Stimulated activated CD4-positive, alpha-beta T cell treated with anti-CD3 and anti-CD28 coated beads, Interleukin-4, amount 100 ng/mL, for 1 hour (primary cell): ENCODE measurements at places on chromosomes 16 and 17.

GRCh38 chr17:5922476-5922875 is 147.7 kb upstream of the WSCD1 start:
- DNase-seq: no peak

DNA sequence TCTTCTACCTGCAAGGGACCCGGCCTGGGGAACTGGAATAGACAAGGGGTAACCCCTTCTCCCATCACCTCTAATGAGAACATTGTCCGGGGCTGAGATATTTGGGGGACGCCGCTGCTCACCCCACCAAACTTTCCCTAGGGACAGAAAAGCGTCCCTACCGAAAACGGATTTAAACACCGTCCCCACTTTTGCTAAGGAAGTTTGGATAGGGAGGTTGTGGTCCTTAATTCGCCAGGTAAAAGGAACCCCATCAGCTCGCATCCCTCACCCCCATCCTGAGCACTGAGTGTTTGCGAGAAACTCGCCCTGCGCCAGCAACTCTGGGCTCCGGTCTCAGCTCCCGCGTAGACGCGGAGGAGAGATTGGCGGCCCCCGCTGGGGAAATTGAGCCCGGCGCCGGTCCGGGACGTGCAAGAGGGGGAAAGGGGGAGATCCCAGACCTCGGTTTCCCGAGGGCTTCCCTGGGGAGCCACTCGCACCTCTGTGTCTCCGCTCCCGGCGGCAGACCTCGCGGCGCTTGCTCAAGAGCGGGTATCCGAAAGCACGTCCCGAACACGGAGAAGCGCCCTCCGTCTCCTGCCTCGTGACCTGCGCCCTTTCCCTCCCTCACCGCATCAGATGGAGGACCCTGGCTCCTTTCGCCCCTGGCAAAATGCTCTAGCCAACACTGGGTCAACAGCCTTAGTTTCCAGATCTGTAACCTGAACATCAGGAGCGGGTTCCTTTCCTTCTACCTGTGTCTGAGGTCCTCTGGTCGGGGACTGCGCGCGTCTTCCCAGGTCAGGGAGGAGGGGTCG is 3.1 kb upstream of the SOX9 start:
- DNase-seq: no peak

DNA sequence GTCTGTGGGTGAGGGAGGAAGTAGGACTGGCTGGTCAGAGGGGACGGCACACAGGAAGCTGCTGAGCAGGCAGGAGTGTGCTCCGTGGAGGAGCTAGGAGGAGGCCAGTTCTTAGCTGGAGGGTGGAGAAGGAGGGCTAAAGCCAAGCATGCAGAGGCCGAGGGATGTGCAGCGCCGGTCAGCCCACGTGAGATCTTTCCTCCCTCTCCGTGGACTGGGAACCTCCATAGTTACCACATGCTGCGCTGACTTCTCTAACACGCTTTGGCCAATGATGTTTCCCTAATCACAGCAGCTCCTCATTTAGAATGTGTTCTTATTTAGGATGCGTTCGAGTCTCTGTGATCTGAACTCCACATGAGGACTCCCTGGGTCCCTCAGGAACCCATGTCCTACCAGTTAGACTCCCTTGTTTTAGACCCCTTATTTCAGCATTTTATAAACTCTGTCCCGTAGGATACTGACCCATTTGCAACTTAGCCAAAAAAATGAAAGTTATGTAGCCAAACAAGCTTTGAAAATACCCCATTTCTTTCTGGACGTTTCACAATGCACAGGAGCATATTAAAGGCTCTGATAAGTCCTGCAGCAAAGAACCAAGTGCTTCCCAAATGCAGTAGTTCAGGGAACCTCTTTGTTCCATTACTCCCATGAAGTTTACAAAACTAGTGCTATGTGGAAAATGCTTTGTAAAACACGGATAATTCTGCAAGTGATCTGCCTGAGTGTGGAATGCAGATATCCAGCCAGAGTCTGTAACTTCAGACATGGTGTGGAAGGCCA is 51.4 kb downstream of the IRF8 start:
- no peak for DNase-seq

GRCh38 chr17:49764559-49765180 is 739 bp upstream of the FAM117A start:
- no peak for DNase-seq

DNA sequence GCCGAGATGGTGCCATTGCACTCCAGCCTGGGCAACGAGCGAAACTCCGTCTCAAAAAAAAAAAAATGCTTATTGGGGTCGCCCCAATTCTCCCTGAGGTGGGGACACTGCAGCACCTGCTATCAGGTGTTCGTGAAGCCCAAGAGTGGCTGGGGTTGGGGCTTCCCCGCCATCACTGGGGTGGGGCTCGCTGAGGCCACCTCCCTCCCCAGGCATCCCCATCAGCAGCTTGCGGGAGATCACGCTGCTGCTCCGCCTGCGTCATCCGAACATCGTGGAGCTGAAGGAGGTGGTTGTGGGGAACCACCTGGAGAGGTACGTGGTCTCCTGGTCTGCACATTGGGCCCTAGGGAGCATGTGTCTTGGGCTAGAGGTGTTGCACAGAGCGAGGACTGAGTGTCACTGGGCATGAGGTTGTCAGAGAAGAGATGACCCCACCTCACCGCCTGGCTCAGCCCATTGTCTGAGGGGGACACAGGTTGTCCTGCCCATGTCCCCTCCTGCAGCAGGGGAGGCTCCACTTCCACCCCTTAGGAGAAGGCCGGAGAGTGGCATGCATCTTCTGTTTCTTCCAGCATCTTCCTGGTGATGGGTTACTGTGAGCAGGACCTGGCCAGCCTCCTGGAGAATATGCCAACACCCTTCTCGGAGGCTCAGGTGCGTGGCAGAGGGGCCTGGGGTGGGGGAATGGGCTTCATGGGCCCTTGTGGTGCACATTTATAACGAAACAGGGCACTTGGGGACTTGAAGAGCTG is 4.9 kb downstream of the CDK10 start:
- DNase-seq: no peak

- no peak for DNase-seq
Measured at GRCh38 chr17:32318071-32318470, 23.9 kb downstream of the C17orf75 start.

- DNase-seq: no peak
Measured at GRCh38 chr16:50615891-50616290, 65.2 kb downstream of the SNX20 start.

- no peak for DNase-seq
Measured at GRCh38 chr17:49440581-49440980, 25.9 kb upstream of the PHB1 start.
